ENCODE measurements at places on chromosomes 3 and 15.

DNA sequence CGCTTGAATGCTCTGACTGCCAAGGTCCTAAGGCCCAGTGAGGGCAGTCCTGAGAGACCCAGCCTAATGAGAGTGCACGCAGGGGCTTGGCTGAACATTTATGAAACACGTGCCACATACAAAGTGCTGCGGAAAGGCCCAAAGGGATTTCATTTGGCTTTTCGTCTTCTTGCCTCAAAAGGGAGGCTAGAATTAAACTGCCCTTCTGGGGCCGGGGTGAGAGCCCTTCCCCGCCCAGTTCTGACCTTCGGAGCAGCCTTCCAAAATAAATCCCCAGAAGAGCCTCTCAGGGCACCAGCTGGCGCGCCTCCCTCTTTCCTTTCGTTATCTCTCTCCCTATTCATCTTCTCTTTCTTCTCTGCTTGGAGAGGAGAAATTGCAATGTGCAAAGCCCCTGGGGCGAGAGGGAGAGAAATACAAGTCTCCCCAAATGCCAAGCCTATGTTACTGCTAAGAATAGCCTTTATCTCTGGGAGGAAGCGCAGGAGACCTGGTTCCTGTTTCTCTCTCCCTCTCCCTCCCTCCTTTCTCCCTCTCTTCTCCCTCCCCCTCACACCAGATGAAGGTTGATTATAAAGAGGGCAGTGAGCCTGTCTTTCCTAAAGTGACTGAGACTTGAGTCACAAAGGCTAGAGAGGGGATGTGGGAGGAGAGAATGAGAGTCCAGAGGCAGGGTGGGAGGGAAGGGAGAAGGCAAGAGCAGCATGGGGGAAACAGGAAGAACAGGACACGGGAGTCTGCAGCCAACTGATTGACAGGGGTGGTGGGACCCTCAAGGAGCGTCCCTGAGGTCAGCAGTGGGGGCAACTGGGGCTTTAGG is 36.7 kb upstream of the NDUFB4 start:
- DNase-seq, result no peak

- DNase-seq, result no peak
Observed at GRCh38 chr3:144128108-144128892, 156.7 kb downstream of the DIPK2A start.

GRCh38 chr15:94524565-94524964 is 293.2 kb downstream of the MCTP2 start:
- no peak for DNase-seq

GRCh38 chr15:36106640-36107335 is 472.6 kb upstream of the CDIN1 start:
- DNase-seq, result no peak

DNA sequence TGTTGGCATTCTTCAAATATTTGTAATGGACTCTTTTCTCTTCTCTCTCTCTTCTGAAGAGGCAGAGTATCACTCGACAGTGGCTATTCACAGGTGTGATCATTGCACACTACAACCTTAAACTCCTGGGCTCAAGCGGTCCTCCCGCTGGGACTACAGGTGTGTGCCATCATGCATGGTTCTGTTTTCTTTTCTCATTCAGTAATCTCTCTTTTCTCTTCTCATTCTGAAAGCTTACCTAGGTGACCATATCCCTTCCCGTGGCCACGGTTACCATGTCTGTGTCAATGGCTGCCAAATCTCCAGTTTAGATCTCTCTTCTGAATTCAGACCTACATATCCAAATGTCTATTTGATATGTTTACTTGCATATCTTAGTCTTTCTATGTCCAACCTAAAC is 96.3 kb downstream of the SOX2 start:
- DNase-seq, result no peak

DNA sequence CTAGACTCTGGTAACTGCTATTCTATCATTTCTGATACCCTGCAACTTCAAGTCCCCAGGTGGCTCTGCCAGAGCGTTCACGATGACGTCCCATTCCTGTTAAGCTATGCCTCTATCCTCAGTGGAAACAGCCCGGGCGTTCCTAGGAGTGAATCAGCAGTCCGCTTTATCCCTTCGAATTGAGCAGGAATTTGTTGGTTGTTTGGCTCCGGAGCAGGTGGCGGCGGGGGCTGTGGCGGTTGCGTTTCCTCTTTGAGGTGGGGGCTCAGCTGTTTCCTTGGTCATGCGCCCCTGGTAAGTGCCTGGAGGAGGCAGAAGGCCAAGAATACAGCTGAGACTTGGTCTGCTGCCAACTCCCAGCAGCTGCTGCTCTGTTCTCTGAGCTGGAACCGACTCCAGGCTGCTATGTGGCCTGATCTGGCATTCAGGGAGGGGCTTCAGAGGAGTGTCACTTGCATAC is 25.2 kb downstream of the ARPP21 start:
- DNase-seq, result no peak

DNA sequence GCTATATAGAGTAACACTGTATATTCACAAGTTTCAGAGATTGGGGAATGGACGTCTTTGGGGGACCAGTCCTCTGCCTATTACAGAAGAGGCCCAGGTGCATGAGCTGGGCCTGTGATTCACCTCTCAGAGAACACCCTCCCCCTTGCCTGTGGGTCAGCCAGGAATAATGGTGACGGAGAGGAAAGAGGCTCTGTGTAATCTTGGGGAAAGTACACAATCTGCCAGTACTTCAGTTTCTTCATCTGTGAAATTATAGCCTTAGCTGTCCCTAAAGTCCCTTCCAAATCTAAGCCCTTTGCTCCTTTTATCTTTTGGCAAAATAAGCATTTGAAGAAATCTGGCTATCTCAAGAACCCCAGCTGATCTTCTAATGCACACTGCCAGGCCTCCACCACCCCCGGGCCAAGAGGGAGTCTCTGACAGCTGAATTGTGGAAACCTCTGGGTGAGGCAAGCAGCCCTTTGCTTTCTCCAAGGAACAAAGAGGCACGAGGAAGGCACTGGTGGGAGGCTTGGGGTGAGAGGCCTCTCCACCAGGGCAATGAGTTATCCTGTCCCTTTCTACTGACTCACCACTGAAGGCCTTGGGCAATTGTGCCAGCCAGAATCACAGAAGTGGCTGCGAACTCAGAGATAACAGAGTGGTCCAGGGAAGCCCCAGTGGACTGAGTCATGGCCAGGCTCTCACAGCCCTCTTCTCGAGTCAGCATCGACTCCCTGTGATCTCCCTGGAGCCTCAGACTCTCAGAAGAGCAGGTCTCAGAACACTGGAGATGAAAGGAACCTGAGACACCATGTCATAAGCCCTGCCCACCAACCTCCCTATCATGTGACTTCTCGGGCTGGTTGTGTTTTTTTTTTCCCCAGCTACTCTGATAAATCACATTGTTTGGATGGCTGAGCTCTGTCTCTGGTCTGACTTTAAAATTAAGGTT is 31.8 kb downstream of the CCNL1 start:
- DNase-seq, result peak; percentile 29

DNA sequence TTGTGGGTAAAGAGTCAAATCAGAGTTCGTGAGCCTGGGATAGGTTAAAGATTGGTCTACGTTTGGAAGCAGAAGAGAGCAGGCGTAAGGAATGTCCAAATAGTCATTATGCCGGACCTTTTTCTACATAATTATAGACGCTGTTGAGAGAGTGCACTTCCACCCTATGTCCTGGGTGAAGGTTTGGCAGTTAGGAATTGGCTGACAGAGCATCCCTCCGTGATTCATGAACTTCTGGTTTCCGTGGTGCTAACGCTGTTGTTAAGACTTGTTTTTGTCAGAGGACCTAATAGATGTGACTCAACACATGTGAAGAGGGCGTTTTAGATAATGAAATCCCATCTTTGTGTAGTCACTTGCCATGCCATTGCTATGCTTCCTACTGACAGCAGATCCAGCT is 1.1 kb downstream of the EAF1 start:
- DNase-seq, result no peak

DNA sequence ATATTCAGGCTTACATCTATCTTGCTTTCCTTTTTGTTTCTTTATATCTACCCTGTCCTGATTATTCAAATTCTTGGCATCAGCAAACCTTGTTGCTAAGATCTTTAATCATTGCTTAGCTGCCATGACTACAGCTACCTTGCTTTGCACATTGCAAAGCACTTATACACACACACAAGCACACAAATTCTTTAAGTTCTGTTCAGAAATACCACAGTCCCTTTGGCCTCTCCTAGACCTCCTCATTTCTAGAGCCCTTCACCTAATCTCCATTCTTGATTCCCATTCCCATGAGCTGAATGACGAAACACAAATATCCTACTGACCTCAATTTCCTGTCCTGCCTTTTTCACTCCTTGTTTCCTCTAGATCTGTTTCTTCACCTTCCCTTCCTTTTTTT is 409.6 kb downstream of the UNC13C start:
- no peak for DNase-seq

GRCh38 chr3:101762041-101762646 is 16.9 kb upstream of the NXPE3 start:
- DNase-seq, result no peak

DNA sequence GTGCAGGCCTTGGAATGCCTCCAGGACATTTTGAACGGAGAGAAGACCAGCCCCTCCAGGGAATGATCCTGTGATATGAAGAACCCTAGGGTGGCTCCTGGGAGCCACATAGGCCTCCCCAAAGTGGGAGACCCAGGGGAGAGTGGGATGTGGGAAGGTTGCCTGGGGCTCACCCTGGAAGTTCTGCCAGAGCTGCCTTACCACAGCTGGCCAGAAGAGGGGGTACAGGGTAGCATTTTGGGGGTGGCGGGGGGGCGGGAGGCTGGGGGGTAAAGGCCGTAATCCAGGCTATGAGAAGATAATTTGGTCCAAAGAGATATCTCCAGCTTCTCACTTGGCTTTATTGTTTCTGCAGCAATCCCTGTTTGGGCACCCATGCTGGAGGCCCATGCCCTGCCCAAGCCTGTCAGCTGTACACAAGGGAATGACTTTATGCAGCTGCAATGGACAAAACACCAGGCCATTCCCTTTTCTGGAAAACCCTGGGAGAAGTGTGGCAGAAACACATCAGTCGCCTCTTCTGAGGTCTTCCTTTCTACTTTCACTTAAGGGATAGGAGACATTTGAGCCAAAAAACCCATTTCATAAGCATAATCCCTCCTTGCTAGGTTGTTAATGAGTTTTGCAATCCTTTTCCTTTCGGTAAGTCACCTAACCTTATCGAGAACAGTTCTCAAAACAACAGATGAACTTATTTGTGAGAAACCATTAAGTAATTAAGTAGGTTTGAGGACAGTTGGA is 11.0 kb upstream of the MUSTN1 start:
- no peak for DNase-seq

GRCh38 chr3:188712248-188712924 is 459.4 kb upstream of the TPRG1 start:
- no peak for DNase-seq

- no peak for DNase-seq
Observed at GRCh38 chr3:185815391-185816282, 9.2 kb downstream of the IGF2BP2 start.

- DNase-seq, result no peak
Observed at GRCh38 chr3:3632449-3632848, 166.8 kb upstream of the LRRN1 start.

DNA sequence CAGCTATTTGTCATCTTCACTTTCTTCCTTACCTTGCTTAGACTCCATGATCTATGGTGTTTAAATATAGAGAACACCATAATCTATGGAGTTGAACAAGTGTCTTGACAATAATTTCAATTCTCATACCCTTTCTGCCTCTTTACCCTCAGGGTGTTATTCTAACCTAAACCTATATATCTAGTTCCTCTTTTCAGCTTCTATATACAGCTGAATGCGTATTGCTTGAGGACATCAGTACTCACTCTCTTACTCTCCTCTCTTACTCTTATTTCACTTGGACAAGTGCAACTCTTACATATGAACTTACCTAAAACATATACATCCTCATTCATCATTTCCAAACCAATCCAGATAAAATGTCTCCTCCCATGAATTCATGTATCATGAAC is 187.1 kb downstream of the RAP2B start:
- DNase-seq, result no peak

DNA sequence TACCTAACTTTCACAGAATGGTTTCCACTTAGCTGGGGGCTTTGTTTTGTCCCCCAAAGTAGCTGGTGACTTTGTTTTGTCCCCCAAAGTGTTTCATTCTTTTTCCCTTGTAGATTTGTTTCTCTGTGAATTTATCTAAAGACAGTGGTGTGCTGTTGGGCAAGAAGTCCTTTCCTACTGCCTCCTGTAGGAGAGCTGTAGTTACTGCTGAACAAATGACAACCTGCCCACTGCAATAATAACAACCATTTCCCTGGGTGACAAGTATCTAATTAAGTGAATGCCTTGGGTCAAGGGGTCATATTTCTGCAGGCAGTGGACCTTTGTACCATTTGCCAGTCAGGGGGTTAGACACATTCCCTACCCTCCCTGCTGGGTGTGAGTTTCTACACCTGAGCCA is 125.4 kb upstream of the BFSP2 start:
- no peak for DNase-seq

GRCh38 chr15:33188641-33189257 is 5.8 kb downstream of the FMN1 start:
- no peak for DNase-seq

DNA sequence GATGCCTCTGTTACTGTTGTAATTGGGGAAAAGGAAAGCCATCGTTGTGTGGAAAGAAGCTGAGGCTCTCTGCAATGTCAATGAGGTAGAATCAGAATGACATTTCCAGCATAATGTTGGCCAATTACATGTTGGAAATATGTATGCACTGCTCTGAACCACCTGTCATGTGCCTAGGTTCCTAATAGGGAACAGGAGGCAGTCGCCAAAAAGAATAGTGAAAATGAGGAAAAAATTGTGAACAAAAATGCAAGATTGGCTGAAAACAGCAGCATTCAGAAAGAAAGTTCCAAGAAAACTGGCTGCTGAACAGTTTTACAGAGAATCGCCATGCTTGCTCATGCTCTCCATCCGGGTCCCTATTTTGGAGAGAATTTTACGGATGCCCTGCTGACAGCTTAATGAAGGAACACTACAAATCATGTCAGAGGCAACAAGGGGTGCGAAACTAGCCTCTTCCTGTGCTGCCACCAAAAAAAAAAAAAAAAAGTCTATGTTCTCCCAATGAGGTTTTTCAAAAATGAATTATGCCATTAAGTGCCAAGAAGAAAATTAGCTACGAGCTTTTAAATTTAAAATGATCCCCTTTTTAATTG is 305.9 kb upstream of the ARRDC4 start:
- DNase-seq, result no peak

GRCh38 chr15:80118956-80119355 is 33.8 kb upstream of the FAH start:
- no peak for DNase-seq

GRCh38 chr3:23146163-23146562 is 57.0 kb upstream of the UBE2E2 start:
- DNase-seq, result no peak

DNA sequence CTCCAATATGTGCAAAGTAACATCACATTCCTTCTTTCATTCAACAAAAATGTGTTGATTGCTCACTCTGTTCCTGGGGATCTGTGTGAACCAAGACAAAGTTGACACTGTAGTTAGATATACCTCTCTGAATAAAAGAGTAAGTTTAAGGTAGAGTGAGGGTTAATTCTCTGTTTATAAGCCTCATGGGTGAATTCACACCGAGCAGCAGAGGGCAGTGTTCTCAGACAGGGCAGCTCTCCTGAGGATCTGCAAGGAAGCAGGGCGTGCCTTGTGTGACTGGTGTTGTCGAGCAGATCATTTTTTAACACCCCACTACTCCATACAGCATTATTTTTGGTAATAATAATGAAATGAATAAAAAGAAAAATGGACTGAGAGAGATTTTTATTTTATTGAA is 34.4 kb downstream of the PAQR9 start:
- DNase-seq, result no peak

All from stimulated activated CD8-positive, alpha-beta memory T cell treated with anti-CD3 and anti-CD28 coated beads, Interleukin-7, amount 100 ng/mL, for 1 hour (primary cell).